ENCODE measurements at places on chromosomes 11 and 22. TPM values are rescaled to one million over a fixed set of nuclear protein-coding genes. Genes with fewer than 3 reads are reported as not detected.

Gene KDM4E
- total RNA-seq: not detected

Gene PLAAT3
- total RNA-seq: 31.8 TPM

DNA sequence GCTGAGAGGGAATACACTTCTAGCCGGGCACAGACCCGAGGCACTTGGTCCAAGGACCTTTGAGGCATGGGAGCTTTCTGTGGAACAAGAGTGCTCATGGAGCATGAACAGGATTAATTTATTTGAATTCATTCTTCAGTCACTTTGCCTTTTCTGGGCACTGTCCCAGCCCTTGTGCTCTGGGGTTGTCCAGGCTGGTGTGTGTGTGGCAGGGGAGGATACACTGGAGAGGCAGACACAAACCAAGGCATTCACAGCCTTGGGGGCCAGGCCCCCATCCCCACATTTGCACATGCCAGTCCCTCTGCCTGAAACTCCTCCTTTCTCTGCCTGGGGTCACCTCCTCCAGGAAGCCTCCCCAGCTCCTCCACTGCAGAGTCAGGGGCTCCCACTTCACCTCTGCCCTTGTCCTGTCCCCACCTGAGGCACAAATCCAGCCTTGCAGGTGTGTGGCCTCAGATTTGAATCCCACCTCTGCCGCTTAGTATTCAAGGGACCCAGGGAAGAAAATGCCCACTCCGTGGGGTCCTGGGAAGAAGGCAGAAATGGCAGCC lies 55.5 kb downstream of the MYO7A start:
- no peak for DNase-seq

DNA sequence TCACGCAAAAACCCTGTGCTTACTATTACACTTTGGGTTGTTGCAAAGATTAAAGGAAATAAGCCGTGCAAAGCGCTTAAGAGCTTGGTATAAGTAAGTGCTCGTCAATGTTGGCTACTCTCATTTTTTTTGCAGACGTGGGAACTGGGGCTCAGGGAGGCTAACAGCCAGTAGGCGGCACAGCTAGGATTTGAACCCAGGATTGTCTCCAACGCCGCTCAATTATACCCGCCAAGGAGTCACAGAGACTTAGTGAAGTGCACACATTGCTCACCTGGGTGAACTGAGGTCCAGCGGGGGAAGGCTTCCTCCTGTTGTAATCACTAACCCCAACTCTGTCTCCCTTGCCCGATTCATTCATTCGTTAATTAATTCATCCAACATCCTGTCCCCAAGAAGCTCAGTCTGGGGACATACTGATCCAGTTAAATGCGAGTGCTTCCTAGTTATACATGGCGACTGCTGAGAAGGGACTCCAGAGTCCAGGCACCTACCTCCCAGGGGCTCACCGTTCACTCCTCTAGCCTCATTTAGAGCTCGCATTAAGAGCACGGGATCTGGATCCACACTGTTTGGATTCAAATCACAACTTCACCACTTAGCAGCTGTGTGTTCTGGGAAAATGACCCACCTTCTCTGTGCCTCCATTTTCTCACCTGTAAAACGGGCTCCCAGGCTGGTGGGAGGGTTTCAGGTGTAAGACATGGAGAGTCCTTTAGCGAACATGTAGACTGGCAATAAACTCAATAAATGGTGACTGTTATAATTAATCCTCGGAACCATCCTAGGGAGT lies 838 bp upstream of the MTFP1 start:
- DNase-seq: no peak

GRCh38 chr11:20061776-20062175 lies 98.5 kb downstream of the DBX1 start:
- no peak for DNase-seq

DNA sequence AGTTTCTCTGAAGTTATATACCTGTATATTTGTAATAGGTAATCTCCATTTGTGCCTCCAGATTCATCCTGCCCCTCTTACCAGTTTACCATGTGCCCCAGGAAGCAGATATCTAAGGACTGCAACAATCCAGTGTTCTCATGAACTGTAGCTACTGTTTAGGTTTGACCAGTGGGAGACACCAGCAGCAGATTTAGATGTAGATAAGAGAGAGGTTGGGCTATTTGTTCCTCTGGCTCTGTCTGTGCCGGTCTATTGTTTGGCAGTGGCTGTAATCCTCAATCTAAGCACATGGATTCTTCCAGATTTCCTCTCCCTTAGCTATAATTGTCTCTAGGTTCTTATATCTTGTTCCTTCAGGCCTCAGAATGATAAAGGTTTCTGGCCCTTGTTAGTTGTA lies 88.4 kb downstream of the ANO3 start:
- DNase-seq: no peak

GRCh38 chr11:44398266-44399030 lies 88.5 kb upstream of the ALX4 start:
- no peak for DNase-seq

DNA sequence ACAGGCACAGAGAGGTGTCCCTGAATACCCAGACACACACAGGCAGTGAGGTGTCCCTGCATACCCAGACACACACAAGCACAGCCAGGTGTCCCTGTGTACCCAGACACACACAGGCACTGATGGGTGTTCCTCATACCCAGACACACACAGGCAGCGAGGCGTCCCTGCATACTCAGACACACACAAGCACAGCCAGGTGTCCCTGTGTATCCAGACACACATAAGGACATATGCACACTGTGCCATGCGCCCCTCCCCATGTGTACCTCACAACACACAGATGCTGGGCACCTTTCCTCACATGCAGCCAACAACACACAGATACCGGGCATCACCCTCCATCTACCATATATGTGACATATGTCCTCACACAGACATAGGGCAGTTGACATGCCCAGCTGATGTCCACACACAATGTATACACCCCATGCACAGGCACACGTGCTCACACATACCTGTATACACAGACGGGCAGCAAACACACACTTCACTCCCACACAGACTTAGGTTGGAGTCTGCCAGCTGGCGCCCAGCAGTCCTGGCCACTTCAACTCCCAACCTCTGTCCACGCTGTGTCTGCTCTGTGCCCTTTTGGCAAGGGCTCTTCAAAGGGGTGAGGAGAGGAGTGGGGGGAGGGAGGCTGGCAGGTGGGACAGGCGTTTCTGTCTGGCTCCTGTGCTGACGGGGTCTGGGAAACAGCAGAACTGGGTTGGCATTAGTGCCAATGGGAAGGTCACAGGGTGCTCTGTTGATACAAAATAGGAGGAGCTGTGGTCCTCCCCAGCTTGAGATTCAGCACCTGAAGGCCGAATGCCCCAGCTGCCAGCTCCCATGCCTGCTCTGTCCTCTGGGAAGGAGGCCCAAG lies 69.4 kb upstream of the ALX4 start:
- DNase-seq: peak; percentile 60

All from posterior vena cava (tissue), 2 donors.